T-cell (primary cell): ENCODE measurements at places on chromosomes 5 and 9.

GRCh38 chr9:23741351-23741750 lies 84.7 kb downstream of the ELAVL2 start:
- no peak for DNase-seq

DNA sequence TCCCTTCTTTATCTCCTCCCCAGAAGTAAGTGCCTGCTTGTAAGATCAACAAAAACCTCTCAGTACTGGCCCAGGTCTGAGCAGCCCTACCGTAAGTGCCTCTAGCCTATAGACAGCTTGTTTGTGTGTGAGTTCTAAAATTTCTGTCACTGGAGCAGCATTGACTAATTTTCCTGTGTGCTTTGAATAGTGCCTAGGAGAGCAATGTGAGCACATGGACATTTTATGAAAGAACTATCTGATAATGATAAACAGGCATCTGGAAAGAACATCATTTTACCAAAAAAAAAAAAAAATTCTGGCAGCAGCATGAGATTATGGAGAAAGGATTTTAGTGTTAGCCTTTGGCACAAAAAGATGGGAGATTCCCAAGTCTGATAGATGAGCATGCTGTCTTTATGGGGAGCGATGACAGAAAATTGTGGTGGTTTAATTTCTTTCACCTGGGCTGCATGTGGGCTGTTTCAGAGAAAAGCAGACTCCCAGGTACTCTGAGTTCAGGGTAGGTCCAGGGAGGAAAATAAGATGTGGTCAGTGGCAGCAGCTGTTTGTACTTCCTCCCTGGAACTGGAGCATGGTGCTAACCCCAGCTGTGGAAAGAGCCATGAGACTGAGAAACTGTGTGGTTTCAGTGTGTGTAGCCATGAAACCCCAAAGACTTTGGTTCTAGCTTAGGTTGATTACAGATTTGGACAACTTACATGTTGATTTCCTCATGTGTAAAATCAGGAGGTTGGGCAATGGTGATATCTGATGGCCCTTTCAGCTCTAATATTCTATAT lies 419.9 kb downstream of the NTRK2 start:
- DNase-seq: no peak

GRCh38 chr5:176391479-176391878 lies 2.9 kb downstream of the HIGD2A start:
- DNase-seq: no peak

- DNase-seq: no peak
Measured at GRCh38 chr5:172223901-172224873, 30.2 kb downstream of the EFCAB9 start.

DNA sequence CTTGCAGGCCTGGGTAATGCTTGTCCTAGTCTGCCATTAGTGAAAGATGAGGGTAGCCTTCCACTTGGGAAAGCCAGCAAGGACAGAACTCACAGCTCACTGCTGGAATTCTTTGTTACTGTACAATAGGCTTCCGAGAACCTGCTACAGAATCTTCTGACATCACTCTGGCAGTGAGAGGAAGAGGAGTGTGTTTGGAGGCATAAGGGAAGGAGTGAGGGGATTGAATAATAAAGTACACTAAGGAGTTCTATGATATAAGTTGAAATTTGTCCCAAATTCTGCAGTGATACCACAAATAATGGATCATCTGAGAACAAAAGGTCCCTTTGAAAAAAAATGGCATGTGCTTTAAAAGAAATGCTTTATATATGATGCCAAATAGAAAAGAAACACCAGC lies at the start of gene SPATA9:
SPATA9 (minus strand) TSS at position 101 of the 400 bp plus-strand sequence. CDS start 137 bp downstream, outside the sequence.
- DNase-seq: no peak

GRCh38 chr9:83472221-83472665 lies 66.0 kb downstream of the FRMD3 start:
- no peak for DNase-seq

DNA sequence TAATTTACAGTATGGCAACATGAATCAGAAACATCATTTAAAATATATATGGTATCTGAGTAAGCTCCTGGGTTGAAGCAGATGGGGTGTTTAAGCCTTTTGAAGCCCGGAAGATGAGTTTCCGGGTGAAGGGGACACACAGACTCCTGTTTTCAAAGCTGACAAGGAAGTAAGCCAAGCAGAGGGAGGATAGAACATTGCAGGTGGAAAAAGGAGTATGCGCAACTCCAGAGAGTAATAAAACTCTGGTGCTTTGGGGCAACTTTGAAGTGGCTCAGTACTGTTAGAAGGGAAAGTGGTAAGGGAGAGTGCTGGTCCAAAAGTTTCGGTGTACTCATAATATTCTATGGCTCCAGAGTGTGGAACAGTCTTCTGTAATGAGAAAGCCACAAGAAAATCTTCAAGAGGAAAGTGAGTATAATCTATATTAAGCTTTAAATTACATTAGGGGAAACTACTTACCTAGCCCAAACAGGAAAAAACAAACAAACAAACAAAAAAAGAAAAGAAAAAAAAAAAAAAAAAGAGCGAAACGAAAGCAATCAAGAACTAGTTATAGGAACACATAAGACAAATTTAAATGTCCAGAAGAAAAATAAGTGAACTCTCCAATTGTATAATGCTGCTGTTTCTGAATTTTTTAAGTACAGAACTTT lies 2.3 kb upstream of the ST8SIA4 start:
- no peak for DNase-seq

DNA sequence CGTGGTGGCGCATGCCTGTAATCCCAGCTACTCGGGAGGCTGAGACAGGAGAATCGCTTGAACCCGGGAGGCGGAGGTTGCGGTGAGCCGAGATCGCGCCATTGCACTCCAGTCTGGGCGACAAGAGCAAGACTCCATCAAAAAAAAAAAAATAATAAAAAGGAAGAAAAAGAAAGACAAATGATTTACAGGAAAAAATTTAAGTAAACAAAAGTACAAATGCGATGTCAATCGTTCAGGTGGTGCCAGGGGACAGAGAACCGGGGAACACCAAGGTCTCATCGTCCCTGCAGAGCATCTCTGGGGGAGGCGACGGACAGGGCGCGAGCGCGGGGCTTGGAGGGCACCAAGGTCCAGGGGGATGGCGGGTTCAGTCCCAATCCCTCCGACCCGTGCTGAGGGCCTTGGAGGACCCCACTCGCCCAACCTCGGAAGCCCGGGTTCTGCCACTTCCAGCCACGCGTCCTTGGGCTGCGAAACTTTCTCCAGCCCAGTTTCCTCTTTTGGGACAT lies 607 bp upstream of the HNRNPAB start:
- no peak for DNase-seq

- DNase-seq: no peak
Measured at GRCh38 chr5:55997742-55998351, 3.1 kb upstream of the IL6ST start.

- DNase-seq: no peak
Measured at GRCh38 chr5:159456722-159457465, 126.6 kb upstream of the IL12B start.

DNA sequence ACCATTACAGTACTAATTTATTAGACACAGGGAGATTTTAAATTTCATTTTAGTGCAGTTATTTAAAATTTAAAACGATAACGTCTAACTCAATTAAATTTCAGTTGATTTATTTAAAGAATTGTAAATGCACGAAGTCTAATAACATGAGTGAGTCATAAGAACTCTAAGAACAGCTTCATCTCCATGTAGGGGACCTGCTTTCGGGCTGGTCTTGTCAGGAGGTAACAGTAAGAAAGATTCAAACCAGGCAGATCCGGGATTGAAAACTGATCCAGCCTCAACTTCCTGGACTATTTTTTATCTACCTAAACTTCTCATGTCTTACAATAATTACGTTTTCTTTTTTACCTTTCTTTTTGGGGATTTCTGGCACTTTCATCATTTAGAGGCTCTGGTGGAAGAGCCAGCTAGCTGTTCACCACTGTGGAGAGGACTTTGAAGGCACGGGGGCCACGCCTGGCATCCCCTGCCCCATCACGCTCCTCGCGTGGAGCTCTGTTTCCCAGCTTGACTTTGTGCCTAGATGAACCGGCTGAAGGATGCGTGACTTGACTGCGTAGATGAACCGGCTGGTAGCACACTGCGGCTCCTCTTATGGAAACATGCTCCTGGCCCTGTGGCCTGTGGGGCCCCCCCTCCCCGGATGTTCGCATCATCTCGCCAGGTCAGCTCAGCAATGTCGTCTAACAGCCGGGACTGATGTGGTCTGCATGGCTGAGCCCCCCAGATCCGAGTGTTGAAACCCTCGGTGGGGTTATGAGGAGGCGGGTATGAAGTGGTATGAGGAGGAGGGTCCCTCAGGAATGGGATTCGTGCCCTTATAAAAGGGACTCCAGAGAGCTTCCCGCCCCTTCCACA lies 26.0 kb downstream of the NDUFS6 start:
- DNase-seq: no peak

DNA sequence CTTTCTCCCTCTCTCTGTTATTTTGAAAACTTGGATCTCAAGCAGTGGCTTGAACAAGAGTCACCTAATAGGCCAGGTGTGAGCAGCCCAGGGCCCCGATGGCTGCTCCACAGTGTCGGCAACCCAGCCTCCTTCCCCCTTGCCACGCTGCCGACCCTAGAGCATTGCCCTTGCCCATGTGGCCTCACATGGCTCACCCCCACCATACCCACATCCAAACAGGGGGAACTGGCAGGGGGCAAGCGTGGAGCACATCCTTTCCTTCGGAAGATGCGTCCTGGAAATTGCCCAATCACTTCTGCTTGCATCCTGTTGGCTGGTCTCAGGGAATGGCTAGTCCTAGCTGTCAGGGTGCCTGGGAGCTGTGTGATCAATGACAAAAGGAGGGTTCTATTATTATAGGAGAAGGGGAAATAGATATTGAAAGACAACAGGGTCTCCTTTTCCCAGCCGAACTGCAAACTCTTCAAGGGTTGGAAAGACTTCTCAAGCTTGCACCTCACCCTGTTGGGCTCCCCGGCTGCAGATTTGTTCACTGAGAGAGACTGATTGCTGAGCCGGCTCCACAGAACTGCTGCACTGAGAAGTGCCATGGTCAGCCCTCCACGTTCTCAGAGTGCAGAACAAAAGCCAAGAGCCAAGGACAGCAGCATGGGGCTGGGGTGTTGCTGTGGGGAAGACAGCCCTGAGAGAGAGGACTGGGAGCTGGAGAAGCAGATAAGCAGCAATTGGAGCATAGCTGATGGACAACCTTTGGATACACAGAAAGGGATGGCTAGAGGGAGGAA lies 8.3 kb upstream of the TIFAB start:
- DNase-seq: no peak

- DNase-seq: no peak
Measured at GRCh38 chr9:113711251-113711650, 164.9 kb upstream of the ZNF618 start.

- DNase-seq: no peak
Measured at GRCh38 chr5:122202952-122203351, 73.6 kb downstream of the ZNF474 start.

GRCh38 chr5:179164331-179165311 lies 104.4 kb downstream of the ZNF354C start:
- no peak for DNase-seq

DNA sequence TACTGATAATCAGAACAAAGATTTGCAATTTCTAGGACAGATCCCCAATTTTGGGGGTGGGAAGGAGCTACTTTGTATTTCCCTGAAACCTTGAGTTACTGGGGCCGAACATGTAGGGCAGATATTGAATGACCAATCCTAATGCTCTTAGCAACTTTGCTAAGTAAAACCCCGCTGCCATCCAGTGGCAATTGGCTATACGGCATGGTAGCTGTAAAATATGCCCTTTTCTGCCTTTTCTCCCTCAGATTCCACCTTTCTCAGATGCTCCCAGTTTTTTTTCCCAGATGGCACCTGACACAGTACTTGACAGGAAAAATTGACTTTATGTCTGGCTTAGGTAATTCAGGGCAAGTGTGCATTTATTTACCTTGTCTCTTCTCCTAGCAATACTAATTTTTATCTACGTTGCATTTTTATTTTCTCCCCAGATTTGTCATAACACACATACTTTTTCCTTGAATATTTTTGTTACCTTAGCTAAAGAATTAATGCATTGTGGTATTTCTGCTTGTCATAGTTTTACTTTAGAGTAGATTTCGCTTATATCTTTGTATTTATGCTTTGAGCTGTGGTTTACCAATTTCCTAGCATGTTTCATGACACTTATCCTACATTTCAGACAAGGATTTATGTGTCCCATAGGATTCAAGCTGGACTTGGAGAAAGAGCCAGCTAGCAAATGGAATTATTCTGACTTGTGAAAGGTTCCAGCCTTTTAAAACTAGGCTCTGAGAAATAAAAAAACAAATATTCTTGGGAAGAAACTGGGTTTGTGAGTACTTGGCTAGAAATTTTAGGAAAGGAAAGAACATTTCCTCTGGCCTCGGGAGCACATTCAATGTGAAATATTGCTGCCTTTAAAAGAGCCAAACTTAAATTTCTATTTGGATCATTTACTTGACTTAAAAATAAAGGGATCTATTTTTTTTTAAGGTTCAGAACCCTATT lies 37.4 kb downstream of the PIK3R1 start:
- DNase-seq: peak; percentile 38

GRCh38 chr5:64507264-64507605 lies 1.4 kb downstream of the RGS7BP start:
- no peak for DNase-seq

DNA sequence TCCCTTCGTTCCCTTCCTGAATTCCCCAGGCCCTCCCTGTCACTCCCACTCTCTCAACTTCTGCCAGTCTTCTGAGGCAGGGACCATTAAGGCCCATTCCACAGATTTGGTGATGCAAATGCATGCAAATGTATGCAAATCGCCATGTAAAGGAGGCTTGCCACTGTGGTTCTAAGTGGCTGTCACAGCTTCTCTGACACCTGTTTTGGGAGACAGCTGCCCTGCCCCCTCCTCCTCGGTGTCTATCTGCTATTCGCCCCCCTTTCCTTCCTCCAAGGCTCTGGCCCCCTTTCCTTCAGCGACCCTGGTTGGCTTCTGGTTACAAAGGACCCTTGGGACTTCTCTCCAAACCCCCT lies 10.5 kb upstream of the ARAP3 start:
- no peak for DNase-seq

DNA sequence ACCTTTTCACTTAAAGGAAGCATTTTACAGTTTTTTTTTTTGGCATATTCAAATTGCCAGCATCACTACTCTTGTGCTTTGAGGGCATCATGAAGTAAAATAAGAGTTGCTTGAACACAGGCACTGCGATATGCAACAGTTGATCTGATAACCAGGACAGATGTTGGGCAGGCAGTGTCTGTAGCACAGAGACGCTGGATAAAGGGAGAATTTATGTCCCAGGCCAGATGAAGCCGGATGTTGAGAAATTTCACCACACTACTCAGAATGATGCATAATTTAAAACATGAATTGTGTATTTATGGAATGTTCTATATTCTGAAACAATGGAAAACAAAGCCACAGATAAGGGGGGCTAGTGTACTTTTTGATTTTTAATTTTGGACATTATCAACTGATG lies 71.4 kb downstream of the SLC12A2 start:
- DNase-seq: no peak

DNA sequence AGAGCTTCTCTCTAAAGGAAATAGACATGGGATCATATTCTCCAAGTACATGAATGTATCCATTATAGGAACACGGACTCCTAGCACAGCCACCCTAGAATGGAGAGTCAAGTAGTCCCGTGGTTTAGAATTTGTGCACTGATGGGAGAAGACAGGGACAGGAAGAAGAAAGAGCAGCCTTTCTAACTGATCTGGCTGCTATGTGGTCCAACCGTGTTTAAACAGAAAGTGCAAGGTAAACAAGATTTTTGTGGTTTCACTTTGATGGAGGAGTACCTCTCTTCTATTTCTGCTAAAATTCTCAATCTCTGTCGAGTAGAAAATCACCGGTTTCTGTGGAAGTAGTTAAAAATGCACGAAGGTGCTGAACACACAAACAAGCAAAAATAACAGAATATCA lies 171.3 kb downstream of the ST8SIA4 start:
- DNase-seq: no peak
